ENCODE measurements at places on chromosomes 5 and 9. TPM values are rescaled to one million over a fixed set of nuclear protein-coding genes. Genes with fewer than 3 reads are reported as not detected.
A peak's percentile ranks its signal among the peaks of the same experiment; 100 is the strongest.

Gene YTHDC2
- total RNA-seq, result 22.2 TPM

Gene IGFBPL1
- total RNA-seq, result not detected

DNA sequence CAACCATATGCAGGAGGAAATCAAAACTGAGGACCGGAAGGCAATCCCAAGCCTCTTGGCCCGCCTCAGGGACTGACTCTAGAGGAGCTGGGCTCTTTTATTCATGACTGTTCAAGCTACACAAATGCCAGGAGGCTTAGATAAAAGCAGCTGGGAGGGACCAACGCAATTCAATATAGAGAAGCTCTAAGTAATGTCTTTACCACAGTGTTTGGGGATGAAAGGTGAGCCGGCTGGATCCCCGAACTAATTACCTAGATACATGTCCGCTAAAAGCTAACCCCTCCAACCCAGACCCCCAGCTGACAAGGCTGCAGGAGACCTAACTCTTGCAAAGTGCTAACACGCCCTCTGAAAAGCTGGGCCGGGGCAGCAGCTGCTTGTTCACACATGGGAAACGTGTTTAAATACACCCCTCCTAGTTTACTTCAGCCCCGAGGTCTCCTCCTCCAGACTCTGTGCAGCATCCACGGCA, 67.5 kb downstream of the TLE1 start:
- no peak for DNase-seq

DNA sequence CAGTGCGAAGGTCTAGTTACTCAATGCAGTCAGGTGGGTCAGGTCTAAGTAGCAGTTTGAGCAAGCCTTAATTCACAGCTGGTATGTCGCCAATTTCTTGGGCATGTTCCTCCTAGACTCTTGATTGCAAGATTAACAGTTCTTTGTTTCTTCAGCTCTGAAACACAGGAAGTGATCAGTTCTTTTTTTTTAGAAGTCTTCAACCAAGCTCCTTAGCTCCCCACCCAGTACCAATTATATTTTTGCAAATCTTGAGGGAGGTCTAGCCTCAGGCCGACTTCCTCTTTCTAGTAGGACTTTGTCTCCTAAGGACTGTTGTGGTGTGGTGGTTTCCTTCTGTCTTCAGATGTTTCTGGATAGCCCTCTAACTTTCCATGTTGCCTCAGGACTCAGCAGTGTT, 2054.2 kb downstream of the MAT2B start:
- no peak for DNase-seq

- no peak for DNase-seq
Observed at GRCh38 chr9:113219969-113220368, 1.1 kb downstream of the FKBP15 start.

DNA sequence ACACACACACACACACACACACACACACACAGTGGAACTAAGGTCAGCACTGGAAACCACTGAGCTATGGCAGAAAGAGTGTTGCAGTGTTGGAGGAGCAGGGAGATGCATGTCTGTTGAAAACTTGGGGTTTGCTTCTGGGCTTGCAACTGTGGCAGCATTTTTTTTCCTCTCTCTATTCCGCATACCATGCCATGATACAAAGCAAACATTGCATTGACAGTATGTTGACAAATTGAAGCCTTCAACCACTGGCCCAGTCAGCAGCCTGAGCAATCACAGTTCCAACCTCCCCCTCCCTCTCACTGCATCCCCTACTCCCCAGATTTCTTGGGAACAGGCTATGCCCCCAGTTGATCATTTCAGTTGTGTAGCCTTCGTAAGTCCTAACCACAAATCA, 478.1 kb upstream of the WWC1 start:
- no peak for DNase-seq

Gene TDRD7
- 8.0 TPM for total RNA-seq

DNA sequence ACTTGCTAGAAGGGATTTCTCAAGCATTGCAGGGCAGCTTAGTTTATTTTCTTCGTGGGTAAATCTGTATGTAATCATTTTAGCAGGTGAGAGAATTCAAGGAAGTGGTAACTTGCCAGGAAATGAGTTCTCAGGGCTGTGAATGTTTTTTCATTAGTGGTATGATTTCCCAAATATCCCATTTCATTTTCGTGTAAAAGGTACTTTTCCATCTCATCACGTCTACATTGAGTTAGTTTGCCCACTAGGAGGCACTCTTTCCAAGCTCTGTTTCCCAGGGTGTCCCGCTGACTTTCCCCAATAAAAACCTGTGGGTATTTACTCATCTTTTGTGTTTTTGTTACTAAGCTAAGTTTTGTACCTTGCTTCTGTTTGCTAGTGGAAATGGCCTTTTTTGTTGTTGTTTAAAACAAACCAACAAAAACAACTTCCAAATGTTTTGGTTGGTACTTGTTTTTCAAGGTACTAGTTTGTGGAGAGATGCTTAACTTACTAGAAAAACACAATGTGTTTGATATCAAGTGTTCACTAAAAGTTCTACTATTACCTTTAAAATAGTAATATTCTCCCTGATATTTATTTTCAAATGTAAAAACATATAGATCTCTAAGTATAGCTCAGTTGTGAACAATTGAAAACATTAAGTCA, 373.6 kb downstream of the ADGRV1 start:
- peak; percentile 44 for DNase-seq

Gene DIAPH1
- 142 TPM for total RNA-seq

GRCh38 chr9:122827761-122828093, 661 bp downstream of the PDCL start:
- no peak for DNase-seq

- DNase-seq, result no peak
Observed at GRCh38 chr9:3793971-3794383, 268.2 kb upstream of the RFX3 start.

DNA sequence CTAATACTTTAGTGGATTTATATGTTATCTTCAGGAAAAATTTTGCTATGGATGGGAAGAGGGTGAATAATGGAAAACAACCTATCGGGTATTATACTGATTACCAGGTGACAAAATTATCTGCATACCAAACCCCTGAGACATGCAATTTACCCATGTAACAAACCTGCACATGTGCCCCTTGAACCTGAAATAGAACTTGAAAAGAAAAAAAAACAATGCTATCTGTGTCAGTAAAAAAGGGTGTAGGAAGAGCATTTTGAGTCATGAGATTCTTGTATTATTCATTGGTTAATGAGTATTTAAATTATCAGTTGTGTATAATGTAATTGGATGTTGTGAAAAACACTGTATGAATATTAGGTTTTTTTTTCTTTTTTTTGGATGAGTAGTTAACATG, 75.4 kb downstream of the PRR16 start:
- DNase-seq, result no peak

DNA sequence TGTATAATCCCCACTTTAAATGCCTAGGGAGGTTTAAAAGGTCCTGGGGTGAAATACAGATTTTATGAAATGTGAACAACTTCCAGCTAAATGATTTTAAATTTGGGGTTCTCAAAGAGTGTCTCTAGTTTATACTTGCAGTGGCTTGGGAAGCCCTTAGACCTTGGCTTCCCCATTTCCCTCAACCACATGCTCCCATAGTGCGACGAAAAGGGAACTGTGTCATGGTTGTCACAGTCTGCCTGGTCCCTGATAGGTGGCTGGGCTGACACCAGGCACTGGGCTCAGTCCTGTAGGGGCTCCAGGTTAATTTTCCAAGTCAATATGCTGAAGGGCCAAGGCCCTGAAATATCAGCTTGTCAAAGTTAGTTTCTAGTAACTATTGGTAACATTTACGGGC, 10.4 kb upstream of the CXCL14 start:
- DNase-seq, result no peak

- peak; percentile 82 for DNase-seq
Observed at GRCh38 chr9:87909310-87910041, 8.3 kb upstream of the SPATA31C1 start.

Gene ITGA2
- 36.6 TPM for total RNA-seq

Gene LECT2
- total RNA-seq, result not detected

Gene ZNF454
- 0.61 TPM for total RNA-seq

Gene GALNT12
- 31.2 TPM for total RNA-seq

GRCh38 chr9:94623253-94623652, 16.1 kb downstream of the FBP1 start:
- DNase-seq, result peak; percentile 59

- no peak for DNase-seq
Observed at GRCh38 chr5:157038568-157039187, 20.2 kb downstream of the HAVCR1 start.

DNA sequence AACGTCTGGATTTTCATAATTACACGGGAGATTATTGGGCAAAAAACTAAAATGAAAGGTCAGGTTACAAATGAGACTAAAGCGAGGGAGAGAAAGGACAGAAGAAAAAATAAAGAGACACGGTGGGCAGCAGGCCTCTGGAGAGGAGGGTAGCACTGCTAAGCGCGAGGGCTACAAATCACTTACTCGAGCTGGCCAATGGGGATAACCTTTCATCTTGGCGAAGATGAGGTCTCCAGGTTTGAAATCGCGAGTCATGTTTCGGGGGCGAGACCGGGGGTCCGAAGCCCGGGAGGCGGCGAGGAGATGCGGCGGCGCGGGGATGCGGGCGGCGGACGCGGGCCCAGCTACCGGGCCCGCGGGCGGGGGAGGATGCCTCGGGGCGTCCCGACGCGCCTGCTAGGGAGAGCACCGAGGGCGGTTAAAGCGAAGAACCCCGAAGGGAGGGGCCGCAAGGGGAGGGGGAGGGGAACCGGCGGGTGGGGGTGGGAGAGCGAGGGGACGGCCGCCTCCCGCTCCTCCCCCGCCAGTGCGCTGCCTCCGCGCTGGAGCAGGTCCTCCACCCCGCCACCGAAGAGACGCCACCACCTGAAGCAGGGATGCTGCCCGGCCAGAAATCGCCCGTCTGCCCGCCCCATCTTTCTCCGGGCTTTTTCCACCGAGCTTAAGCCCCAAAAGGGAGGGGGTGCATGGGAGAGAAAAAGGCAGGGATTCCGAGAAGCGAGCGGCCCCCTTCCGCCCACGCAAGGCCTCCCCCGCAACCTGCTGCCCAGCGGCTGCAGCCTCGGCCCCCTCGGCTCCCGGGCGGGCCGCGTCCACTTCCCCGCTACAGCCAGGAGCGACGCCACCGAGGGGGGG, 610 bp downstream of the PSIP1 start:
- no peak for DNase-seq

GRCh38 chr9:111805262-111805661, 10.5 kb upstream of the SHOC1 start:
- no peak for DNase-seq

Gene MTREX
- total RNA-seq, result 101 TPM

Gene S1PR3
- 0.07 TPM for total RNA-seq

Gene FAM153A
- not detected for total RNA-seq

Gene CBY3
- total RNA-seq, result not detected

Gene ARHGEF37
- 7.0 TPM for total RNA-seq

Gene DMRTA1
- not detected for total RNA-seq

- no peak for DNase-seq
Observed at GRCh38 chr5:40202814-40203440, 476.8 kb upstream of the PTGER4 start.

DNA sequence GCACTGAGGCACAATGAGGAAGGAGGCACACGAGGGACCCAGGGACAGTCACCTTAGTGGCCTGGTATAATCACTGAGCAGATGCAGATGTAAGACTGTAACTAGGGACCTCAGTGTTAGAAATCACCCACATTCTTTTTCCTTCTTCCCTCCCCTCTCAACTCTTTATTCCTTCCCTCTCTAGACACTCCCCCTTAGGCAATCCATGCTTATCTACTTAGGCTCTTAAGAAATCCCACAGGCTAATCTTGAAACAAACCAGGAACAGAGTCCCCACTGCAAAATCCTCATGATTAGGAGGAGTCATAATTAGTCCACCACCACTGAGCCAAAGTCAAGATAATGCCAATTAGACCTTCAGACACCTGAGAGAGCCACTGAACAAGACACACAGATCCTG, 84.7 kb downstream of the ELAVL2 start:
- DNase-seq, result no peak

- no peak for DNase-seq
Observed at GRCh38 chr9:89730715-89731114, 125.9 kb downstream of the GADD45G start.

DNA sequence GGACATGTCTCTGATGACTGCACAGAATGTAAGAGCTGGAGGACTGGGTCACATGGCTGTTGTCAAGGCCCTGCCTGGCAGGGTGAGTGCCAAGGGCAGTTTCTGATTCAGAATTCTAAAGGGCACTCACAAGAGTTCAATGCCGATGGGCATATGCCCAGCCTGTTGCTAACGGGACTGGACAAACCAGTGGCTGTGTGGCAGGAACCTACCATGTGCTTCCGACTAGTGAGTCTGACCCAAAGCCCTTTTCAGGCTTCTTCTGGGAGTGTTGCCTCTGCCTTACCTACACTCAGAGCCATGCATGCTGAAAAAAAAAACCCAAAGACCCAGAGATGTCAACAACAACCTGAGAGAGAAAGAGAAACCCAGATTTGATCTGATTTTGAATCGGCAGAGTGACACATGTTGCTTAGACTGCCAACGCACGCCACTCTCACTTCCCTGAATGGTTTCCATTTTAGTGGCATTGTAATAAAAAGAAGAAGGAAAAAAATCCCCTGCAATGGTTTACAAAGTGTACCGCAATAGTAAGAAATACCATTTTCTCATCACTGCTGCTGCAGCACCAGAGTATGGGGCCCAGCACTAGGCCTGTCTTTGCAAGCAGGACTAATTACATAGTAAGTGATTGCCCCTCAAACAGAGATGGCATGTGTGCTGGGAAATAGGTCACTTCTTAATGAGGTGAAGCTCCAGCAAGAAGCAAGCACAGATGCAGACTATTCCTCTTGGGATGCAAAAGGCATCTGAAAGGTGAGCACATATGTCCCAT, 194.3 kb downstream of the PALM2AKAP2 start:
- no peak for DNase-seq

DNA sequence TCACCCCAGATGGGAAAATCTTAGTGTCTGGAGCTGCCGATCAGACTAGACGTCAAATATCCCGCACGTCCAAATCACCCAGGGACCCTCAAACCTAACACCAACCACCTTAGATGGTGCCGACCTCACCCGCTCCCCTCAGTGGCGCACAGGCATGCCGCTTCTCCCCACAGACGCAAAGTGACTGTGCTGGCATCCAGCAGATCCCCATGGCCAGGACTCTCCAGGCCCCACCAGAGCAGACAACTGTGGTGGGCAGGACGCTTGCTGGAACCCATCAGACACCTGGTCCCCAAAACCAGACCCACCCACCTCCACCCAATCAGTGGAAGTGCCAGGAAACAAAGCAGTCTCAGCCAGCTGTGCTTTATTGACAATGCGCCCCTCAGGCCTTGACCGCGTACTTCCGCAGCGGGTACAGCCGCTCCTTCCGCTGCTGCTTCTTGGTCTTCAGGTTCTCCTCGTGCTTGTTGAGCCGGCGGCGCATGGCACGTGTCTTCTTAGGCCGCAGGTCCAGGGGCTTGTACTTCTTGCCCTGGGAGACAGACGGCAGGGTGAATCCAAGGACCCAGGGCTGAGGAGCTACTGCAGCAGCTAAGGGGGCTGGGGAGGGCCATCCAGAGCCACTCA, 4.1 kb downstream of the RPL35 start:
- no peak for DNase-seq

Gene CWC27
- total RNA-seq, result 29.1 TPM

Gene BTNL3
- not detected for total RNA-seq
